ENCODE measurements at places on chromosomes 4 and X.

DNA sequence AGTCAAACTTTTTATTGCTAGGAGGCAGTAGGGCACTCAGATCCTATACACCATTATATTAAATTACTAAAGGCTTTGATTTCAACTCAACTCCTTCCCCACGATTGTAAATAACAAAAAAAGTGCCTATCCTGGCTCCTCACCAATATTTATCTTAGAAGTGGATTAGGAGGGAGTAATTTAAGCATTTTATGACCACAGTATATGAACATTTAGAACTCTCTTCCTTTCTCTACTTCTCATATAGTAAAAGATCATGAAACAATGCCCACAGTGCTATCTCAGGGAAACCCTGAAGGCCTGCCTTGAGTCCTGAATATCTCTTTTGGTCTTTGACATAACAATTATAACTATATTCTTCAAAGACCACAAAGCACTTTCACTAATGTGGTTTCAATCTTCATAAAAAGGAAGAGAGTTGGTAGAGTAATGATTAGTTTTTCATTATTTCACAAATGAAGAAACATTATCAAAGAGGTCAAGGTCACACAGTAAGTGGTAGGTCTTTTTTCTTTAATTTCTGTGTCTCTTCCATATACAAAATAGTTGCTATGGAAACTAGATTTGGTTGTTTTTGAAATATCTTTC lies 29.1 kb upstream of the ADH1C start:
- no peak for DNase-seq

- DNase-seq: no peak
Measured at GRCh38 chr4:165761963-165762362, 111.1 kb upstream of the TLL1 start.

GRCh38 chr4:133402616-133403015 lies 253.5 kb downstream of the PCDH10 start:
- DNase-seq: peak; percentile 20

DNA sequence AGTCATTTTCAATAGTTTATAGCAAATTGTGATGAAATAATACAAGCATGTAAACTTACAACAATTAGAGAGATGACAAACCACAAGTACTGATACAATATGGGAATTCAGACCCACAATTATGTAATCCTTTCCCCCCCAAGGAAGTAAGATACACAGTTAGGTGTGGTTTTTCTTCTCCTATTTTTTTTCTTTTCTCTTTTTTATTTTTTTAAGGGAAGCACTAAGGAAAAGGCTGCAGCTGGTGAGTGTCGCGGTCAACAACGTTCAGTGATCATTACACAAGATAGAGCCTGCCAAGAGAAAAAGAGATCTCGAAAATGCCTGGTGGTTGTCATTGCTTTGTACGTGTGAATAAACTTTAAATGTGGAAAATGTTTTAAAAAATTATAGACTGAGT lies 9.8 kb downstream of the NDNF start:
- no peak for DNase-seq

GRCh38 chr4:5619913-5620625 lies 88.3 kb downstream of the EVC2 start:
- no peak for DNase-seq

DNA sequence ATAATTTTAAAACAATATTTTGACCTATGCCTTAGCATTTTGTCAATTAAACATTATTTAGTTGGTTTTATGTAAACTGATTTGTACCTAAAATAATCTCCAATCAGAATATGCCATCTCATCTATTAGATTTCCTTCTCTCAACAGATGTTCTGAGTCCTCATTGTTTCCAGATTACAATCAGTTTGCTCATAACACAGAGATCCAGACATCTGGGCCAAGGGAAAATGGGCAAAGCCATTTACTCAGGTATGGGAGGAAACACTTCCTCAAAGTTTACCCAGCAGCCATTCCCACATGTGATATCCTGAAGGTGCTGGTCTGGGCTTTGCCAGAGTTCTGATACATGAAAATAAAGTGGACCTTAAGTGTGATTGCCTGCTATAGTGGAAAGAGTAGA lies 217.9 kb upstream of the GPC4 start:
- no peak for DNase-seq

DNA sequence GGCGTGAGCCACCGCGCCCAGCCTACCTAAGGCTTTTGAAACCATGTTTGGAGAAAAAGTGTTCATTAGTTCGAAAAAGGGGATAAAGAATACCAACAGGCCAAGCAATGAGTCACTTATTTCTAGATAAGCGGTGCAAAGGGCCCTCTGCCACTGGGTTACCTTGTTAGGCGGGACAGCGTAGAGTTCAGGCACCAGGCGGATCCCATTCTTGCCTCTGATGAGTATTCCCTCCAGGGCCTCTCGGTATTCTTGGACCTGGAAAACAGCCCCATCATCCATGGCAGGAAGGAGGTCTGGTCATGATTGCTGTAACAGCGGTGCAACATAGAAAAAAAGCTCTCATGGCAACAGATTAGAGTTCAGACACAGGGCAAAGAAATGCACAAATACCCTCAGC lies 48.0 kb downstream of the PHKA2 start:
- no peak for DNase-seq

DNA sequence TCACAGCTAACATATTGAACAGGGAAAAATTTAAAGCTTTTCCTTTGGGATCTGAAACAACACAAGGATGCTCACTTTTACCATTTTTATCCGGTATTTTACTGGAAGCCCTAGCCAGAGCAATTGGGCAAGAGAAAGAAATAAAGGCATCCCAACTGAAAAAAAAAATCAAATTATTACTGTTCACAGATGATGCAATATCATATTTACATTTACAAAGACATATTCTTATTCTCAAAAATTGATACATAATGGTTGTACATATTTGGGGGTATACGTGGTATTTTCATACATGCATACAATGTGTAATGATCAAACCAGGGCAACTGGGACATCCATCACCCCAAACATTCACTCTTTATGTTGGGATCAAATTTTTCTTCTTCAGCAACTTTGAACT lies 337.0 kb upstream of the SLC7A11 start:
- DNase-seq: no peak

DNA sequence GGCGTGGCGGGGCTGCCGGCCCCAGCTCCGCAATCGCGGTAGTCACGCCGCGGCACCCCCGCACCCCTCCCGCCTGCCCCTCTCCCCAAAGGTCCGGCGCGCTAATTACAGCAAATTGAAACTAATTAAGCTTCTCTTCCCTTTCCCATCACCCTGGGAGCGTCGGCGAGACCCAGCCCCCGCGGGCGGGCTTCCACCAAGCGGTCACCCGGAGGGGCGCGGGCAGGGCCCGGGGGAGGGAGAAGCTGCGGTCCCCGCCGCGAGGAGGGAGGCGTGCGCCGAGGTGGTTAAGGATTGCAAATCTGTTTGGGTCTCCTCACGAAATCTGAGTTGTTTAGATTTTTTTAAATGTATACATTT lies 13.1 kb downstream of the ARX start:
- DNase-seq: no peak

DNA sequence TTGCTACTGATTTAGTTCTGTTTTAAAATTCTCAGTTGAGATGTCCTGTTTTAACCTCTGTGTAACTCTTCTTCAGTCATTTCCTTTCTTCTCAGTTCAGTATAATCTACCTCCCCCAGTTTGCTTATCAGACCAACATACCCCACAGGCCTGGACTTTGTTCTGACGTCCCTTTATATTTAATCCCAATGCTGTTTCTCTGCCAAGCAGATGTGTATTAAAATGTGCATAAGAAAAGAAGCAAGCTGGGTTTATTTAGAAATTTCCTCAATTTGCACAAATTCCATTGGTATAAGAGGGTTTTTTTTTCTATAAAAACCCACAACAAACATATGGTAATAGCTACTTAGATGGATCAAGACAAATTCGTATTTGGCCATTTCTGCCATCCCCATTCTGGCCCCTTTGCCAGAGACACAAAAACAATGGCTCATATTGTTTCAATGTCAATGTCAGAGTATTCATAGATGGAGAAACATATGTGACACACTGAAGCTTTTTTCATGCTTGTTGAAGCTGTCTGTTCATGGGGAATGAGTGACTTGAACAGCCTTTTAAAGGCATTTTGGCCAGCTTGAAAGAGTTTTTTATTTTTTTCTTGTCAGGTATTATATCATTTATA lies 24.5 kb downstream of the HCCS start:
- no peak for DNase-seq

DNA sequence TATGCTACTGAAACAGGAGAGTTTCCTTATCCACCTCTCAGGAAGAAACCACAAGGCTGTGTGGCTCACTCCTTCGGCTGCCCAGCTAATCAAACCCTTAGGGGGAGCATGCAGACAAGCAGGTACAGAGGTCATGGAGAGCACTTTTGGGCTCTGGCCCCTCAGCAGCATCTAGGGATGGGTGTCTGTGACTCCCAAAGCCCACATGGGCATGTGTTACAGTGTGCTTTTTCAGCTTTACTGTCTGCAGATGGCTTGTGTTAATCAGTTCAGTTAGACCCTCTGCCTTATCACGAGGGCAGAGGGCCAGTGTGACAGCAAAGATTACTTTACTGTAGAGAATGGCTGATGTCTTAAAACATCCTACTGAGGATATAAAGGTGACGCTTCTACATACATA lies 447.4 kb downstream of the PCDH10 start:
- DNase-seq: no peak

DNA sequence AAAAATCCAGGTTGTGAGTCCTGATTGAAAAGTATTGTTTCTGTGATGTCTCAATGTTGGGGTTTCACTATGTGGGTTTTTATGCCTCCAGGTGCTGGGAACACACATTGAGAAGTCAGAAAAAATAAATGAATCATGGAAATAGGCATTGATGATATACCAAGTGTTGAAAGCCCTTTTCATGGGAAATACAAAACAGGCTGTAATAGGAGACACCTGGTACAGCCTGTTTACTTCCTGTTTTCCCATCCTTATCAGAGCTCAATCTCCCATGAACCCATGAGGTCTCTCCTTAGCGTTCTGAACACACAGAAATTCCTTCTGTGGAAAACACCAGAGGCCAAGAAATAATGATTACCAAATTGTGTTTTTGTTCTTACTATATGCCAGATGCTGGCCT lies 106.3 kb upstream of the BOD1L1 start:
- DNase-seq: no peak

DNA sequence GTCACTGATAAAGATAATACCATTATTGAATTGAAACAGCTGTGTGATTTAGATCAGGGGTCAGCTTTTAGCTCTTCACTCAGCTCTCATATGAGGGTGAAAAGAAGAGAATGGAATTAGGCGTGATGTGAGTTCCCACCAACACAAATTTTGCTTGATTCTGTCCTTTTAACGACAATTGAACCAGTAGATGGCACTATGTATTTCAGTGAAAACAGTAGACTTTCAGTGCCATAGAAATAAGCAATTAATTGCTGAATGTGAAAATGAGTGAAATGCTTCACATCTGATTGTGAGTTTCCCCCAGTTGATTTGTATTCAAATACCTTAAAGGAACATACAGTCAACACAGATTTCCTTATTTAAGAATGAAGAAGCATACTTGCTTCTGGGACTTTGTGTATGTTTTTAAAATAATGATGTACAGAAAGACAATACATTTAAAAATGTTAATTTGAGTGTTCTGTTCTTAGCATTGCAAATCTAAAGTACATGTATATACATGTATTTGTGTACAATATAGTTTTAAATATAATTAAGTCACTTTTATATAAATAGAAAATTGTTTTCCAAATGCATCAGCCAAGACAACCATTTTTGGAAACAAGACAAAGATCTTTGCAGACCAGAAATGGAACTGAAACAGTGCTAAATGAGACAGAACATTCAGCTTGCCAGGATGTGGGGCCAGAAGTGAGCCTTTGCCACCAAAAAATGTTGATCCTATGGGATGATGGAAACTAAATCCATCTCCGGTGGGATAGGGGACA lies 178.8 kb downstream of the SNCA start:
- DNase-seq: peak; percentile 9

GRCh38 chrX:136639506-136640176 lies 8.3 kb upstream of the CD40LG start:
- peak; percentile 19 for DNase-seq

DNA sequence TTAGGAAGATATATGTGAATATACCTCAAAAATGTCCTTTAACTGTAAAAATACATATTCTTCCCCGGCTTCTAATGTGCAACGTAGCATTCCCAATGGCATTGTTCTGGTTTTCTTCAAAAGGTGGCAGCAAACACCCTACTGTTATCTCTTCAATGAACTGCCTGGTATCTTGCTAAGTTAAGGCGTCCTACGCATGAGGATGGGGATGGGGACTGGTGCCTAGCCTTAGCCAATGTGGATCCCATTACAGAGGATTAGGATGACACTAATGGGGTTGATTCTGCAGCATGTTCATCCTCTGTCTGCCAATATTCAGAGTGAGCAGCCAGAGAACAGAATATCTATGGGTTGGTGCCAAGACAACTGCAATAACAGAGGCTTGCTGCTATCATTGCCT lies 334.9 kb upstream of the ADGRL3 start:
- DNase-seq: no peak

DNA sequence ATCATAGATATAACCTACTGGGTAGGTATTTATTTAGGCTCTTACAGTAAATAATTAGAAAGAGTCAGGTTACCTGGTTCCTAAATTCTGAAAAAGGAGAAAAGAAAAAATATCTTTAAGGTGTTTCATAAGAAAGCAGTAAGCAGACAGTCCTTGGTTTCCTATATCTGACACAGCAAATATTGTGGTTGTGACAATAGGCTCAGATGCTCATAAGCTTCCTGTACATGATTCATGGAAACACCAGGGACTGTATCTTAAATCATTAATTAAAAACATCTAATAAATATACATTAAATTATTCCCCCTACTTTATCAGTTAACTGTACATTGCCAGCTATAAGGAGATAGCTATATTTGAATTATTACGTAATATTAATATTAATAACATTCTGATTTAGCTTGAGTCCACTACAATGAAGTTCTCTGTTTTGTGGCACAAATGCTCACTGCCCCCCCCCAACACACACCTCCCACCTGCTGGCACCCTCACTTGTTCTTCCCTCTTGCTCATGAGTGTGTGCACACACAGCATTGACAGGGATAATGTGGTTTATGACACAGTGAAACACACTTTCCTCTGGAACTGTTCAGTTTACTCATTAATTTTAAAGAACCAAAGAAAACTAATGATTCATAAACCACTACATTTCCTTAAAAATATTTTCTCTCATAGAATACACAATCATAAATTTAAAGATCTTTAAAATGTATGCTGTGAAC lies 187.4 kb downstream of the NR3C2 start:
- DNase-seq: no peak

GRCh38 chrX:44775726-44776125 lies 68.1 kb upstream of the DUSP21 start:
- DNase-seq: no peak

DNA sequence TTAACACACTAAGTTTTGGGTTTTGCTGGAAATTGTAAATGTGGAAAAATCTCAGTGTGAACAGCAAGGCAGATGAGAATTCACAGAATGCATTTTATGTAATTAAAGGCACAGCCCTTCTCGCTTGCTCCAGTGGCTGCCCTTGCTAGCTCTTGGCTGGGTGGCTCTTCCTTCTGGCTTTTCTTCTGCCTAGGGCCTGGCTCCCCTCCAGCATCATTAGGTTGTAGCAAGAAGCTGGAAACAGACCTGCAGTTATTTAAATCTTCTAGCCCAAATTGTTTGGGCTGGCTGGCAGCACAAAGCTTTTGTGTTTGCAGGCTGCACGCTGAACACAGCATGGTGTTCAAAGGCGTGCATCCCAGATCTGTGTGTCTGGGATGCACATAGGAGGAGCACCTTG lies 56.5 kb downstream of the LIMCH1 start:
- DNase-seq: no peak

GRCh38 chr4:27046851-27047250 lies 186.2 kb downstream of the STIM2 start:
- DNase-seq: no peak

Measured in EL (cell line).